Stimulated activated CD4-positive, alpha-beta T cell treated with anti-CD3 and anti-CD28 coated beads, Interleukin-2, amount 100 ng/mL, for 48 hours (primary cell): ENCODE measurements at places on chromosomes 11 and 22.
A peak's percentile ranks its signal among the peaks of the same experiment; 100 is the strongest.

DNA sequence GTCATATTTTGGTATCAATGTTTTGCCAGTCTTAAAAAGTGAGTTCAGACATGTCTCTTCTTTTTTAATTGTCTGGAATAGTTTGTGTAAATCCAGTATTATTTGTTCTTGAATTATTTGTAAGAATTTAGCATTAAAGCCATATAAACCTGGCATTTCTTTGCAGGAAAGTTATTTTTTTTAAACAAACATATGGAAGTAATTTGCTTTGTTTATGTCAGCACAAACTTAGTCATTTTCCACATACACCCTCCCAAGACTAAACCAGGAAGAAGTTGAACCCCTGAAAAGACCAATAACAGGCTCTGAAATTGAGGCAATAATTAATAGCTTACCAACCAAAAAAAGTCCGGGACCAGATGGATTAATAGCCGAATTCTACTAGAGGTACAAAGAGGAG, 9.1 kb upstream of the CCDC81 start:
- no peak for DNase-seq

DNA sequence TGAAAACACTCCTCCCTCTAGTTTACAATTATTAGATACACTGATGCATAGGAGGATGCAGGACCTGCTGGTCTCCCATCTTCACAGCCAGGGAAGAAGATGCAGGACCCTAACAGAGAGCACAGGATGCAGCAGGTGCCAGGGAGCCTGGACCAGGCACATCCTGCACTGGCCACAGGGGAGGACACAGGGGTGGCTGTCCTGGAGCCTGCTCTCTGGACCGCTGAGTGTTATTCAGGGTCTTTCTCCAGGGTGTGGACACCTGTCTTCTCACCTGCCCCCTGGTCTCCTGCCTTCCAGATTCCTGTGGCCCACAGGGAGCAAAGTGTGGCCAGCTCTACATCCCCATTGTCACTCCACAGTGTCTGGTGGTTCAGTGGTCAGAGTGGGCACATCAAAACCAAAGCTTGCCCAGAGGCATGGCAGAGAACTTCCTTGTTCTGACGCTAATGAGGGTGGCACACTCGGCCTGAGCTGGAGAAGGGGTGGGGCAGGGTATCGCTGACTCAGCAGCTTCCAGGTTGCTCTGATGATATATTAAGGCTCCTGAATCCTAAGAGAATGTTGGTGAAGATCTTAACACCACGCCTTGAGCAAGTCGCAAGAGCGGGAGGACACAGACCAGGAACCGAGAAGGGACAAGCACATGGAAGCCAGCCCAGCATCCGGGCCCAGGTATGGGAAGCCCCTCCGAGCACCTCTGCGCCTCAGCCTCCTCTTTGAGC, at the start of gene APOBEC3A:
APOBEC3A (plus strand) TSS at position 564 of the 725 bp plus-strand sequence; CDS start at position 647, 83 bp downstream.
- no peak for DNase-seq

DNA sequence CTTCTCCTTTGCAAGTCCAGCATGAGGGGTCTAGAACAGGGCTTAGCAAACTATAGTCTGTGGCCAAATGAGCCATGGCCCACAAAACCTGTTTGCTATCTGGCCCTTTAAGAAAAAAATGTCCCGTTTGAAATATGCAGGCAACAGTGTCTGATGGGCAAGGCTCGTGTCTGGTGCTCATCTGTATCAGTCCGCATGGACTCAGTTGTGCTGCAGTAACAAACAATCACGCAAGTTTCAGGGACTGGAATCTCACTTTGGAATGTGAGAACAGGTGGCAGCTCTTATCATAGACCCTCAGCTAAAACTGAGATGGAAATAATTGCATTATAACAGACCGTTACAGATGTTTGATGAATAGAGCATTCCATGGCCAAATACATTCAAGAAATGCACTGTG, 19.1 kb upstream of the PVALB start:
- DNase-seq, result no peak

GRCh38 chr11:11036848-11037732, 179.2 kb upstream of the ZBED5 start:
- DNase-seq, result peak; percentile 8

DNA sequence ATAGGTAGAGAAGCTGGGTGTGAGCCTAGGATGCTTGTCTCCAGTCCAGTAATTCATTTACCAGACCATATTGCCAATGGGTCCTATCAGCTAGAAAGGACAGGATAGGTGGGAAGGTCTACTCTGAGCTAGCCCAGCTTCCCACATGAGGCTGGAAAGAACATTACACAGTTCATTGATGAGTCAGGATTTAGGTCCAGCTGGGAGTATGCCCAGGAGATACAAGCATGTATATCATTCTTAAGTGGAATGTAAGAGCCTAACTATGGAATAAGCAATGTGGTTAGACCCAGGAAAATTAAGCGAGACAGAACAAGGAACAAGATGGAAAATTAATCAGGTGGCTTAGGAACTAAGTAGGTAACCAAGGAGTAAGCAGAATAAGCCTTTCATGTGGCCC, 59.0 kb upstream of the TBCEL start:
- DNase-seq, result no peak

DNA sequence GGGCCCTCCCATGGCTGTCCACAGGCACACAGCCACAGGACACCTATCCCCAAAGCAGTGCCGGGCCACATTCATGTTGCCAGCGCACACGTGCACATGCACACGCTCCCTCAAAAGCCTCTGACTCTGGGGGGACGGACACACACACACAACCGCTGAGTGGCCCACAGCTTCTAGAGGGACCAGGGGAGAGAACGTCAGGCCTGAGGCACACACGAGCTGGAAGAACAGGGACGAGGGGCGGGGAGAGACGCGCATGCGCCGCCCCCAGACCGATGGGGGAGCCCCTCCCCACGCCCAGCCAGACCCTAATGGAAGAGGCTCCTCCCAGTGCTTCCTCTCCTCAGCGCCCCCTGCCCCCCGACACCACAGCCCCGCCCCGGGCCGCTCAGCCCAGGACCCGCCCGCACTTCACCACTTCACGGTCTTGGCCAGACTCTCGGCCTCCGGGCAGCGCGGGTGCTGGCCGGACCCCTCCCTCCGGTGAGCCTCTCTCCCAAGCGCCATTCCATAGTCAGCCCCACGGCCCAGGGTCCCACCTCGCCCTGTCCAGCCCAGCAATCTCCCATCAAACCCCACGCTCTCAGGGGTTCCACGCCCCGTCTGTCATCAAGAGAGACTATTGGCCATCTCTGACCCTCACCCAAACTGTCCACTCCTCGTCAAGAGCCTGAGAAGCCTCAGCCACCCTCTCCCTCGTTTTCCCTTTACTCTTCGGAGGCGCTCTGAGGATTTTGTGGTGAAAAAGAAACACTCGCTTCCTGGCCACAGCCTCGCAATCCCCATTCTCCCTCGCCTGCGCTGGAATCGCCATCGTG, 11.7 kb downstream of the NRXN2 start:
- no peak for DNase-seq

DNA sequence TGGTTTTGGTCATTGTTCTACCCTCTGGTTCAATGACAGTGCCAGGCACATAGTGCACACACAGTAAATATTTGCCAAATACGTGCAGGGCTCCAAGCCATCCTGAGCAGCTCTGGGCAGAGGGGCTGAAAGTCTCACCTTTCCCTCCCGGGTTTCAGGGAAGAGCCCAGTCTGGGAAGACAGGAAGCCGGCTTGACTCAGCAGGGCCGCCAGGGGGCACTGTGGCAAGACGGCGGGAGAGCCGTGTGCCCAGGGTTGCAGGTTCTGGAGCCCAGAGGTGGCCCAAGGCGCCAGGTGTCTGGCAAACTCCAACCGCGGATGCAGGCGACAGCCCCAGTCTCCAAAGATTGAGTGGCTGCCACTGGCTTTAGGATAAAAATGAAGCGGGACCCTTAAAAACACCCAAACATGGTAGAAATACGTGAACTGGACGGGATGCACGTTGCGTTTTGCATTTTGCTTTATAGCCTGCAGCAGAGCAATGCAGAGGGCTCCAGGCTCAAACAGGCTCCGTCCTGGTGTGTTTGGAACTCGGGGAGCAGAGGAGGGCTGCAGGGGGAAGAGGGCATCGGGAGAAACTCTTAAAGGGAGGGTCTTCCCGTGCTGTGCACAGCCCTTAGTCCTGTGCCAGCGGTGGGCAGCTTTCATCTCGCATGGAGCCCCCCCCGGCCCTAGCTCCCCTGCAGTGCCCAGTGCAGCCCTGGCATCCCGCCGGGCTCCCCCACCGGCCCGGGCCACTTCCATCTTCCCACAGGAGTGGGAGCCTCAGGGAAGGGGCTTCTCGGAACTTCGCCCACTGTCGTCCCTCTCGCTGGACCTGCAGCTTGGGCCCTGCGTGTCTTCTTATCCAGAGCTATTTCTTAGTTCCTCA, 10.7 kb downstream of the KRTAP5-5 start:
- DNase-seq, result peak; percentile 20

DNA sequence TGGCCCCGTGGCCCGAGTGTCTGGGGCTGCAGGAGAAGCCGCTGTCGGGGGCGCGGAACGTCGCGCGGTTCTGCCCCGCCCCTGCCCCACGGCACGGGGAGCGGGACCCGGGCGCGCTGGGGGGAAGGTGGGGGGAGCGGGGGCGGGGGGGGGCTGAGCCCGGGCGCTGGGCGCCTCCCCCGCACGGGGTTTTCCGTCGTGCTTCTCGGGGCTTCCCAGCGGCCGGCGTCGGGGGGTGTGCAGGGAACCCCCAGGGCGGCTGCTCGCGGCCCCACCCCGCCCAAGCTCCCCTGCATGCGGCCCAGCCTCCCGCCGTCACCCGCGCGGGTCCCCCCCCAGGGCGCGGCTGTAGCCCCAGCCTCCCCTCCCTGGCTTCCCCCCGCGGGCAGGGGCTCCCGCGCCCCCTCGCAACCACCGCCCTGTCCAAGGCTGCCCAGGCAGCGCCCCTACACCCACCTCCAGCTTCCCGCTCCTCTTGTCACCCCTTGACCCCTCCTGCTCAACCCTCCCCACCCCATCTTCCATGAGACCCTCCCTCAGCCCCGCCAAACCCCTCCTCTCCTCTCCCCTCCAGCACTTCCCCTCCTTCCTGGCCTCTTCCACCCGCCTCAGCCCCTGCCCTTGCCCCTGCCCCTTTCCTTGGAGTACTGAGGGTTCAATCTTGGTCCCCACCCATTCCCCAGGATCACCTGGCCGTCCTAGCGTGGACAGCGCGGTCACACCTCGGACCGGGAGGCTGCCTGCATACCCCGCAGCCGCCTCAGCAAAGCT, 1.7 kb downstream of the IL17REL start:
- DNase-seq, result no peak

GRCh38 chr11:17748761-17749721, 14.5 kb downstream of the KCNC1 start:
- DNase-seq, result no peak

- DNase-seq, result peak; percentile 11
These were observed 33.9 kb downstream of the PRDM11 start for GRCh38 chr11:45180179-45180847.

DNA sequence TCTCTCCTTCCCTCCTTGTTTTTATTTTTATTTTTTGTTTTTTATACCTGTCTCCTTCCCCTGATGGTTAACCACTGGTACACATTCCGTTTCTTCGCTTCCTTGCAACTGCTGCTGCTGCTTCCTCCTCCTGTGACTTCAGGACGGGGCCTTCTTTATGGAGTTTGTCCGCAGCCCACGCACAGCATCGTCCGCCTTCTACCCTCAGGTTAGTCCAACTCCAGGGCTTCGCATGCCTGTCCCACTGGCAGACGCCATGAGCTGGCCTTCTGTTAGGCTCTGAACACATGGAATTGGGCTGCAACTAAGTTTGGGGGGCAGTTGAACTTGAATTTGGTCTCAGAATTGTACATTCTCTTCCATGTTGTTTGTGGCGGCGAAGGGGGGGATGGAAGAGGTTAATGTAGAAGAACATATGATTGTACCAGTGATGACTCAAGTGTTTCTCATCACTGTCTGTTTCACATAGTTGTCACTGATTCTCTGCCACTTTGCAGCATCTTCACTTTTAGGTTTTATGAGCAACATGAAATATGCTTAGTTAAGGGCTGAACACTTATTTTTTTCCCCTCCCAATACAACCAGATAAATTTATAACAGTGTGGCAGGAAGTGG, 83.0 kb upstream of the YWHAH start:
- no peak for DNase-seq

DNA sequence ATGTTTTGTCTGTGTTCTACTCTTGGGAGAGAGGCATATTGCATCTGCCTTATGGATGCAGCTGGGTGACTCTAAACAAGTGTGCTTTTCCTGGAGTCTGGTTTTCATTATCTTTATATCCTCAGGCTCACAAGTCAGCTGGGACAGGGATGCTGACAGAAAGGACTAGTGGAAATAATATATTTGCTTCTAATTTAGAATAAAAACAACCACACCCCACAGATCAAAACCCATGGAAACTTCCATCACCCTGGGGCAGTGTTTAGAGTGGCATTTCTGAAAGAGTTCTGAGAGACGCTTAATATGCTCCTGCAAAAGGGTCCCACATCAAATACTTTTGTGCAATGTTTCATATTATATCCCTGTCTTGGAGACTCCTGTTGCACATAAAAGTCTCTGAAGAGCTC, 20.8 kb downstream of the KCNE3 start:
- DNase-seq, result no peak

DNA sequence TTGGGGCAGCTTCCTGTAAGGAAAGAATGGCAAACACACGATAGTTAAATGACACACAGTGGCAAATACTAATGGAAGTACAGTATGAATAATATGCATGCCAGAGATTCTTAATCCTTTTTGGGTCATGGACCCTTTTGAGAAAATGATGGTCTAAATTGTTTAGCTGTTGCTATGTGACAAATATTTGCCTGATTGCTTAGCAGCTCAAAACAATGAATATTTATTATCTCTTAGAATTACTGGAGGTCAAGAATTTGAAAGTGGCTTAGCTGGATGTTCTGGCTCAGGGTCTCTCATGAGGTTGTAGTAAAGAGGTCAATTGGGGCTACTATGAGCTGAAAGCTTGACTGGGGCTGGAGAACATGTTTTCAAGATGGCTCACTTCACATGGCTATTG, 69.7 kb downstream of the FANCF start:
- no peak for DNase-seq

GRCh38 chr11:125967515-125967914, 21.7 kb downstream of the VSIG10L2 start:
- DNase-seq, result no peak

DNA sequence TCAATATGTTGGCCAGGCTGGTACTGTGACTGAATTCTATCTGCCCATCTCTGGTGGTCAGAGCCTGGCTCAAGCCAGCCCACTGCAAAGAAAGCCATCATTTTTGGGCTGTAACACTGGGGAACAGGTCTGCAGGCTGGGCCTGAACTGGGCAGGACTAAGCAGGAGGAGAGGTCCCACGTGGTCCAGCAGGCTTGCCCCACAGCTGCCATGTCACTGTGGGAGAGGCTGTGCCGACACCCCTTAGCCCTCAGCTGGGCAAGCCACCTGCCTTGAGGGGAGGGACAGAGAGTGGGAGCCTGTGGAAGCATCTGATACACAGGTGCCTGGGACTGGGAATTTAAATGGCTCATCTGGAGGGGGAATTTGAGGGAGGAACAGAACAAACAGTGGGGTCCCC, 66.7 kb upstream of the CLTCL1 start:
- DNase-seq, result no peak

DNA sequence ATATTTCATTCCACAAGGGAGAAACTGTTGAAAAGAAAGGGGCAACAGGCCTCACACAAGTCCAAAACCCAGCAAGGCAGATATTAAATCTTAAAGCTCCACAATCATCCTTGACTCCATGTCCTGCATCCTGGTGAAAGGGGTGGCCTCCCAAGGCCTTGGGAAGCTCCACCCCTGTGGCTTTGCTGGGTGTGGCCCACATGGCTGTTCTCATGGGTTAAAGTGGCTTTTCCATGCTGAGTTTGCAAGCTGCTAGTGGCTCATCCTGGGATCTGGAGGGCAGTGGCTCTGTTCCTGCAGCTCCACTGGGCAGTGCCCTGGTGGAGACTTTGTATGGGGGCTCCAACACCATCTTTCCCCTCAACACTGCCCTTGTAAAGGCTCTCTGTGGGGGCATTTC, 106.4 kb downstream of the CTNND1 start:
- DNase-seq, result no peak

GRCh38 chr22:42885446-42885845, 28.4 kb upstream of the ARFGAP3 start:
- DNase-seq, result no peak
